ENCODE measurements at places on chromosomes 6 and 20.

DNA sequence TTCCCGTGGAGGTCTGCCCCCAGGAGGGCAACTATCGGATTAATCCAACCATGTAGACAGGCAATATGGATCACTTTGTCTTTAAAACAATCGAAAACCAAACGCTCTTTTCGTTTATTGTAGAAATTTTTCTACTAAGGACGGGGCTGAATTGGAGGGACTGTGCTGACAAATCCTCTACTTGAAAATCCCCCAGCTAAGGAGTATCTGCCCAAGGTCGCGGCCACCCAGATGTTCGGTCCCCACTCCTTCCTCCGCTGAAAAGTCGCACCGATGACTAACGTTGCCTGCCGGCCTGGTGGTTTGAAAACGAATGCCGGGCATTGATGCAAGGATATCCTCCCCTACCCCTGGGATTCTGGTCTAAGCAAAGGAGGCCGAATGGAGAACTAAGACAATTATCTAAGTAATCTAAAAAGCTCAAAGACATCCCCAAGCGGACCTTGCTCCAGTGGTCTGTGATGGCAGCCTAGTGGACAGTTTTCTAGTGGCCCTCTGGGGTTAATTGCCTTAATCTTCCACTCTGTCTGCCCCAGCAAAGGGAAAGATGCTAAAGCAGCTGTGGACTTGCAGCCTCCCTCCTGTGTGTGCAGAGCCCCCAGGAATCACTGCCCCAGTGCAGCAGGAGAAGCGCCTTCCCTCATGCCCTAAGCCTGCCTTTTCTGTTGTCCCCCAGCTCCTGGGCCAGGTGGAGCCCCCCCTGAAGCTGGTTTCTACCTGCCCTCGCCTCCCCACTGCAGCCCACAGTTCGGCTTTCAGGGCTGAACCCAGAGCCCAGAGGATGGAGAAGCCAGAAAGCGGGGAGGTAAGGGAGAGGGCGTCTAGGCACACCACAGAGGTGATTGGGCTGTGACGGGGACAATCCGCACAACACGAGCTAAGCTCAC, 3.6 kb upstream of the FOXC1 start:
- no peak for DNase-seq

DNA sequence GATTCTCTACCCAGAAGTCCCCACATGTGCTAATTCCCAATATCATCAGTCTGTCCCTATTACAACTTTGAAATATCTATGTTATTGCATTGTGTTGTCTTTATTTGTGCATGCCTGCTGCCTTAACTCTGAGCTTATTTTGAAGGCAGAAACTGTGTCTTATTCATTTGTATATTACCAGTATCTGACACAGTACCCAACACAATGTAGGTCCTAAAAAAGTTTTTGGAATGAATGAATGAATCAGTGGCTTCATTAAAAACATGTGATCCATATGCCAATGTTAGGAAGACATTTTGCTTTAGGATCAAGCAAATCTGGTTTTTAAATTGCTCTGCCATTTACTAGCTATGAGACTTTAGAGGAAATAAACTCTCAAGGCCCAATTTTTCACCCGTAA, 420.4 kb downstream of the CBLN4 start:
- no peak for DNase-seq

DNA sequence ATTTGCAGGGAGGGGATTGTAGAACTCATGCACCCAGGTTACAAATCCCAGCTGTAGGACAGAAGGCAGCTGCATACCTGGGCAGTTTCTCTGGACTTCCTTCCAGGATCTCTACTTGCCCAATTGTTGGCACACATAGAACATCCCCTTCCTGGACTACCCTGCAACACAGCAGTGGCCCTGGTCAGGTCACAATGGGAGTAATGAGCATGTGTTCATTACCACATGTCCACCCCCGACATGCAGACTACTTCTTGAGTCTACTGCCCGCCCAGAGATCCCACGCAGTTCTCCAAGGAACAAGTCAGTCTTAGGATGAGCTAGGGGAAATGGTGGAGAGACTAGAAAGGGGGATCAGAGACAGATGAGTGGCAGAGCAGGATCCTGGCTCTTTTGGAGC, 5.1 kb downstream of the PEX6 start:
- DNase-seq = no peak

- no peak for DNase-seq
Observed at GRCh38 chr6:45378334-45378926, 696 bp upstream of the SUPT3H start.

DNA sequence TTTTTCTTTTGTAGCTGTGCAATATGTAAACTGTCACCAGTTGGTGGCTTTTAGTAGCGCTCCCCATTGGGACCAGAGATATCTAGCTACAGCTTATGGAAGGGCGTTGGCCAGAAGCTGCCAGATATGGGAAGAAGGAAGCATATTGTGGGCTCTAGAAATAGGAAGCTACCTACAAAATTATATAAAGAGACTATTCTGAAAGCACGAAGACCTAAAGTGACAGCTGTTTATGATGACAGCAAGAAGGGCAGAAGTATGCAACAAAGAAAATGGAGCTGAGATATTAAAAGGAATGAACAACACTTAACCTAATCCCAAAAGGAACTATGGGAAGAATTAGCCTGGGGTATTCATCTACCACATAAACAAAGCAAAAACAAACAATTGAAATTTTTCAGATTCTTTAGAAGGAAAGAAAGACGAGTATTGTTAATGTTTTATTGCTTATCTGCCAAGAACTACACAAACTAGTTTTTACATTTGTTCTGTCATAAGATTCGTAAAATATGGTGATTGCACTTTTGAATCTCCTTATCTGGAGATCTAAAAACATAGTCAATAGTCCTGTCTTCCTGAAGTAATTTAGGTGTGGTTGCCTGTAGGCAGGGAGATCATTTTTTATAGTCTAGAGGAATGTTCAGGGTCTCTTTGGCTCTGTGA, 81.6 kb downstream of the NCOA7 start:
- no peak for DNase-seq

GRCh38 chr20:38766071-38766470, 17.8 kb downstream of the ACTR5 start:
- no peak for DNase-seq

DNA sequence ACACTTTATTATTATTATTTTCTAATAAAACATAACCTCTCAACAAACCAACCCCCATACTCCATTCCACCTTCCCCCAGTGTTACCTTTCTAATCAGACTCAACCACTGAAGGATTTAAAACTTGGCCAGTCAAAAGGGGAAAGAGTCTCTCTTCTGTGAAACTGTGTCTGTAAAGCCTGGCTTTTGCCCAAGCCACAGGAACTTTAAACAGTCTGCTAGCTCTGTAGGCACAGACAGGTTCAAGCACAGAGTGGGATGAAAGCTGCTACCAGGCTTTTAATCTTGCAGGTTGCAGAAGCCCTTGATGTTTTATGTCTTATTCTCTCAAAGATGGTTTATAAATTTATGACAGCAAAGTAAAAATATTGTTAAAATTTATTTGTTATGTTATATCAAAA, 585.7 kb downstream of the TENT5A start:
- no peak for DNase-seq

GRCh38 chr6:12751694-12752325, 35.2 kb downstream of the PHACTR1 start:
- no peak for DNase-seq

DNA sequence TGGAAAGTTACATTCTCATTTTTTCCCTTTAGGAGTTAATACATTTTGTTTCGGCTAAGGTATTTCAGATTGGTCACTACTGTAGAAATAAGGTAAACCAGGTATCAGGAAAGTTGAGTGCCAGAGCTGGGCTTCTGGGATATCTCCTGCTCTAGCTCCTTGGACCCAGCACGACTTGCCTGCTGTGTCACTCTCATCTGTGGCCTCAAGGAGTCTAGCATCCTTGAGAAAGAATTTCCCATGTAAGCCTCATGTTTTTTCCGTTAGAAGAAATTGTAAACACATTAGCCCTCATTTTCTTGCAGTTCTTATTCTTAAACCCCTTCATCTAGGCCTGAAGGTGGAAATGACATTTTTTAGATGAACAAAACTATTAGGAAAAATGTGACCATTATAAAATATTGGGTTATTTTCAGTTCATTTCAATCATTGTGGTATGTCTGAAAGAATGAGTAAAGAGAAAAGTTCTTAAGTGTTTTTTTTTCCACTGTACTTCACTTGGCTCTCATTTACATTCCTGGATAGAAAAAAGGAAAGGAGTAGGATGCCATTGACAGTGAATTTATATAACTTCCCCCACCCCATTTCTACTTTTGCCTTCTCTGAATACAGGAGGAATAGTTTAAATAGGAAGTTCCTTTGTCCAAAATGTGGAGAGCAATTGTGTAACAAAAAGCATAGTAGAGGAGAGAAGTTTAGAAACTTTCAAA, 46.7 kb downstream of the CD2AP start:
- no peak for DNase-seq

GRCh38 chr6:157229132-157229618, 94.1 kb downstream of the TMEM242 start:
- no peak for DNase-seq

GRCh38 chr20:51570739-51571459, 28.4 kb upstream of the NFATC2 start:
- no peak for DNase-seq

- DNase-seq = peak; percentile 38
Observed at GRCh38 chr20:43914311-43915210, at the start of gene TOX2. Gene TOX2 (plus strand): TSS chr20:43914852. CDS start chr20:43914892, 40 bp downstream.

DNA sequence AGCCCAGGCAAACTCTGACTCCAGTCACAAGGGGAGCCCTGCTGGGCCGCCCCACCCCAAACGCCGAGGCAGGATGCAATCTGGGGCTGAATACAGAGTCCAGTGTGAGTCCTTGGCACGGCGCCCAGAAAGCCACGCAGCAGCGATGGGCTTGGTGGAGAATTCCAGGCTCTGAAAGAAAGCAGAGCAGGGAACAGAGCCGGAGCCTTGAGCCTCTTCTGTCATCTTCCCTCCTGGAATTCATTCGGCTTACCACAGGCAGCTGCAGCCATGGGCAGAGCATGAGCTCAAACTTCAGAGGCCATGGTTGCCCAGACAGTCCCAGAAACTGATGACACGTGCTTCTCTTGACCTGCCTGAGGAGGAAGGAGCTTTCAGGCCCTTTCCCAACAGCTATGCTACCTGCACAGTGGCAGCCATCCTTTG, 441.1 kb upstream of the JARID2 start:
- DNase-seq = no peak

- no peak for DNase-seq
Observed at GRCh38 chr20:37207171-37207570, 27.8 kb upstream of the MROH8 start.

DNA sequence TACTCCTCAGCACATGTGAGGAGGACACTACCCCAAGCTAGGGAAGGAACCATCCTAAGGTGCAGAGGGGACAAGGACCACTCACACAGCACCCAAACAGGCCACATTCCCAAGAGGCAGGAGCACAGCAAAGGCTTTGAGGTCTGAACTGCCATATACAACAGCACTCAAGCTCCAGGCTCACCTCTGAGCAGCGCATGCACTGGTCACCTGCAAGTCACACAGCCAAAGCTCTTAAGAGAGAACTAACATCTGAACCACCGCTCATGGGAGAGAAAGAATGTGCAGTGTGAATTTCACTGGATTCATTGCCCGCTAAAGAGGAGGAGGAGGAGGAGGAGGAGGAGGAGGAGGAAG, 31.0 kb downstream of the NPEPL1 start:
- DNase-seq = no peak

GRCh38 chr20:50728486-50728980, 2.8 kb upstream of the PARD6B start:
- no peak for DNase-seq
